ENCODE measurements at places on chromosomes 3 and 15.
A peak's percentile ranks its signal among the peaks of the same experiment; 100 is the strongest.

- no peak for DNase-seq
Observed at GRCh38 chr3:184986366-184986889, 166.4 kb downstream of the C3orf70 start.

- peak; percentile 57 for DNase-seq
Observed at GRCh38 chr15:48644467-48644826, 1.1 kb downstream of the FBN1 start.

- peak; percentile 70 for DNase-seq
Observed at GRCh38 chr3:65828706-65829105, 210.0 kb downstream of the MAGI1 start.

- no peak for DNase-seq
Observed at GRCh38 chr3:23706111-23706510, 99.6 kb upstream of the UBE2E1 start.

- no peak for DNase-seq
Observed at GRCh38 chr3:42591811-42592210, 1.2 kb downstream of the SS18L2 start.

DNA sequence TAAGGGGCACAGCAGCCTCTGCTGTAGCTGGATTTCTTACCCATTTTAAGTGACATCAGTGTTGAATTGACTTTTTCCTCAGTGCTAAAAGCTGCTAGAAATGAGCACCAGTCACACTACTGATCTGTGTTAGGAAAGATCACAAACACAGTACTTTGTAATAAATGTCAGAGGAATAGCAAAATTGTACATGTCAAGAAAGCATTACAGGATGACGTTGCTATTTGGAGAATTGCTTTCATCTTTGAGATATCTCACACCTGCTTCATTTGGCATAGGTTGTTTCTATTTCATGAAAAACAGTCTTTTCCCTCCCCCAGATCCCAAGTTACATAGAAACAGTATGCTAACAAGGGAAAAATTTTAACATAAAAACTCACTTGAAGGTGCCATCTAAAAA lies 77.8 kb downstream of the SLC25A26 start:
- no peak for DNase-seq

- no peak for DNase-seq
Observed at GRCh38 chr3:31242026-31242960, 290.4 kb upstream of the STT3B start.

GRCh38 chr3:82416830-82417229 lies 655.4 kb upstream of the GBE1 start:
- no peak for DNase-seq

- no peak for DNase-seq
Observed at GRCh38 chr15:80395616-80396015, 8.6 kb upstream of the ARNT2 start.

GRCh38 chr15:57611938-57612337 lies 20.2 kb downstream of the MYZAP start:
- peak; percentile 60 for DNase-seq

- DNase-seq, result no peak
Observed at GRCh38 chr3:171457607-171458061, 2.6 kb downstream of the TNIK start.

DNA sequence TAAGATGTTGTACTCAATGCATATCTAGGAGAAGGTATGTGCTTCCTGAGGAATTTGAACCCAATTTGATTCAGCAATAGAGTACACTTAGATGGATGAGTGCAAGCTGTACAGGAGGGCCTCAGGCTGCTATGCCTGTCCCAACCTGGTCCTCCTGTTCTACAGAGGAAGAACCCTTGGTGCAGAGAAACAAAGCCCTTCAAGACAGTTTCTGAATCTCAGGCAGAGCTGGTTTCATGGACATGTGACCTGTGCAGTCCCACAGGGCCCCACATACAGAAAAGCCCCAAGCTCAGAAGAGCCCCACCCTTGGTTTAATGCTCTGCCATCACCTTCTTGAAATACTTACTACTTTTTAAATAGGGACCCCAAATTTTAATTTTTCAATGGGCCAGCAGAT lies 15.3 kb downstream of the FOXP1 start:
- DNase-seq, result no peak

DNA sequence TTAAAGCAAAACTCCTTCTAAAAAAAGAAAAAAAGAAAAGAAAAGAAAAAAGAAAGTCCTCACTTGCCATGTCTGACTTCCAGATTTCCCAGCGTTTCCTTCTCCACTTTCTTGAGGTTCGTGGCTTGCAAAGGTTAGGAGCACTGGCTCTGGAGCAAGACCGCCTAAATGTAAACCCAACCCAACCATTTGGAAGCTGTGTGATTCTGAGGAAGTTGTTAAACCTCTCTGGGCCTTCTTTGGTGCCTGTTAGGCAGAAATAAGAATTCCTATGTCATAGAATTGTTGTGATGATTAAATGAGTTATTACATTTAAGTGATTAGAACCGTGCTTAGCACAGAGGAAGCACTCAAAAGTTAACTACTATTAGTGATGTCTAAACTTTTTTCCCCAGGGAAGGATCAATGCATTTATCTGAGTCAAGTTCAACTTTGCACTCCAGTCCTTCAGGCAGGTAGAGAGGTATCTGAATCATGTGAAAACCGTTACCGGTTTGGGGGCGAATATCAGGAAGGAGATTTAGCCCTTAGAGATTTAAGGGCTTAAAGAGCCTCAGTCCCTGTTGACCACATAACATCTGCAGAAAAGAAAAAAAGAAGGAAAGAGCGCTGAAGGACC lies 78.3 kb upstream of the HES1 start:
- no peak for DNase-seq

- DNase-seq, result no peak
Observed at GRCh38 chr3:45435961-45436360, 47.6 kb downstream of the LARS2 start.

GRCh38 chr3:6717026-6717943 lies 143.6 kb upstream of the GRM7 start:
- DNase-seq, result no peak

GRCh38 chr3:121834157-121834670 lies 646 bp downstream of the IQCB1 start:
- DNase-seq, result no peak

- no peak for DNase-seq
Observed at GRCh38 chr15:60656885-60657284, 177.9 kb upstream of the ICE2 start.

DNA sequence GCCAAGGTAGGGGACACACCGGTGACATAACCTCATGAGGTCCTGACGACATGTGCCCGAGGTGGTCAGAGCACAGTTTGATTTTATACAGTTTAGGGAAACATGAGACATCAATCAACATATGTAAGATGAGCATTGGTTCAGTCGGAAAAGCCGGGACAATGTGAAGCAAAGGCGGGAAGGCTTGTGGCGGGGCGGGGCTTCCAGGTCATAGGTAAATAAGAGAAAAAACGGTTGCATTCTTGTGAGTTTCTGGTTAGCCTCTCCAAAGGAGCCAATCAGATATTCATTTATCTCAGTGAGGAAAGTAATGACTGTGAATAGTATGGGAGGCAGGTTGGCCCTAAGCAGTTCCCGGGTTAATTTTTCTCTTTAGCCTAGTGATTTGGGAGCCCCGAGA lies 271.7 kb upstream of the ATP10A start:
- no peak for DNase-seq

- no peak for DNase-seq
Observed at GRCh38 chr3:188008582-188009213, 145.3 kb upstream of the LPP start.

DNA sequence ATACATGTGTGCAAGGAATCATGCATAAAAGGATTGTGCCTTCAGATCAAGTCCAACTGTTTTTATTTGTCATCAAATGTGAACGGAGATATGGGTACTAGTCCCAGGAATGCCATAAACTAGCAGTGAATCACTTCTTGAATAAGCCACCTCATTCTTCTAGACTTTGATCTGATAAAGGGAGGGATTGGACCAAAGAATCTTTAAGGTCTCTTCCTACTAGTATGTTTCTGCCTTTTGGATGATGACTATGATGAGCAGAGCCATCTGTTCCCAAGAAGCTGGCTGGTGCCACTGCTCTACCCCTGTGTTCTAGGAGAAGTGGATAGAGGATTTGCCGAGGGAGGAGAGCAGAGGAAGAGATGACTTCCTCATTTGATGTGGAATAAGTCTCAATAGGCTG lies 28.8 kb upstream of the UACA start:
- DNase-seq, result peak; percentile 47

DNA sequence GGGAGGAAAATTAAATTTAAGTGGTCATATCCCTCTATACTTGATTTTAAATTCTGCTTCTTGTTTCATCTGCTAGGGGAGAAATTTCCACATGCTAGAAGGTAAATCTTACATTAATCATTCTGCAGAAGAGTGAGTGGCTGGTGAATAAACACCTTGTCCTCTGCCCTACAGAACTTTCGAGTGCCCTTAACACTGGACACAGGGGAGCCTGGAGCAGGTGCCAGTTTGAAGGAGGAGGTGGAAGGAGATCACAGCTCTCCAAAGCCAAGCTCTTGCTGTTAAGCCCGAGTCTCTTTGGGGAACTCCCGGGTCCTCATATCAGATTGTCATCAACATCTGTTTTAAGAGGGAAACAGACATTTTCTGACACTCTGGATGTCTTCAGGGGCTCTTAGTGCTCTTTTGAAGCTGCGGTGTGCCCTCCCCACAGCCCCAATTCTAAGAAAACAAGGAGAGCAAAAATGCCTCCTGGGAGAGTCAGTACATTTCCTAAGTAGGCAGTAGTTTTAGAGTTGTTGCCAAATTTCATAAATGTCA lies 31.3 kb downstream of the LAMP3 start:
- DNase-seq, result no peak

GRCh38 chr15:83283813-83284558 lies 478 bp downstream of the BNC1 start:
- peak; percentile 51 for DNase-seq

GRCh38 chr15:84143753-84144314 lies 91.7 kb upstream of the GOLGA6L4 start:
- DNase-seq, result no peak

DNA sequence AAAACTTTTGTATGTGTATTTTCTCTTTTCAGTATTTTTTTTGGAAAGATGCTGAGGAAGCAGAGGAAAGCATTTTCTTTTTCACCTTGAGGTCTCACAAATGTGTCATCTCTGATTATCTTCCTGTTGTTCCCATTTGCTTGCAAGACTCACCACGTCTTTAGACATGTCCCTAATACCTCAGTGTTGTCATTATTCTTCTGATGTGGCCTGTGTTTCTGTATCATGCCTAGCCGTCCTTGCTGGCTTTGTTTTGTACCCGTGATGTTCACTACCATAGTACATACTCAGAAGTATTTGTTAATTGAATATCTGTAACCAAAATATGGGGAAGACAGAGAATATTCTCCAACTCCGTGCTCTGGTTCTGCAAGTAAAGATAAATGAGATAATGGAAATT lies 5.0 kb upstream of the P2RY14 start:
- no peak for DNase-seq

GRCh38 chr3:39468108-39468436 lies 592 bp downstream of the MOBP start:
- DNase-seq, result no peak

DNA sequence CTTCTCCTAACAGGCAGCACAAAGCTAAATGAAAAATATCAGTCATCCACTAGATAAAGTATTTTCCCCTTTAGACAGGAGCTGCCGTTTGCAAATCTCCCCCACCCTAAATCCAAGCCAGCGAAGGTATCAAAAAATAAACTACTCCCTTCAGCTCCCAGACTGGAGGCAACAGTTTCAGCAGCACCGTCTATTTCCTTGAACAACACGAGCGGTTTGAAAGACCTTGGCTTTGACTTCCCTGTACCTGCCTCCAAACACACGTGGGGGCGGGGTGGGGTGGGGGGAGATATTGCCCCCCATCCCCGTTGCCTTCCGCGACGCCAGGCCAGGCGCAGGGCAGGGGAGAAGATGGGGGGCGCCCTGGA lies 832 bp upstream of the CACNA1D start:
- no peak for DNase-seq

DNA sequence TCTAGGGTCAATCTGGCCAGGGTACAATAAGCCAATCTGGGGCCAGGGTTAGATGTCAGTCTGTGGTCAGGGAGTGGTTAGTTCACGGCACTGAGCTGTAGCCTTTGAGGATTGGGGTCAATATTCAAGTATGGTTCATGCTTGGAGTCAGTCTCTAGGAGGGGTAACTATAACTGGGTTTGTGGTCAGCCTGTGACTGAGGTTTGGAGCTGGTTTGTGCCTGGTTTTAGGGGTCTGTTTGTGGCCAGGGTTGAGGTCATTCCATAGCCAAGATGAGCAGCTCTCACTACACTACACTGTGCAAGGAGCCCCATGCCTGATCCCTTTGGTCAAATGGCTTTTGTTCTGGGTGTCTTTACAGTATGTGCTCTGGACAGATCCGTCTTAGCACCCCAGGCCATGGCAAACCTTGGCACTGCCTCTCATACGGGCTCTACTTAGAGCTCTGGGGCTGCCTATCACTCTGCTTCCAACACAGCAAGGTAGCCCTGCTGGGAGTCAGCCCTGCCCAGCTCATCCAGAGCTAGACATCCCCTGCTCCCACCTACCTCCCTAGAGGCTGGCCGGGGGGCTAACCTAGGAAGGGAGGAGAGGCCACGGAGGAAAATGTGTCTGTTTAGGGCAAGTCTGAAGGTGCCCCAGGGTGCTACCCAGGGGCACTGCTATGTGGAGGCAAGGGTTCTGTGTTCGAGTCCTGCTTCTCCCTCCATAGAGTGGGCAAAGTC lies 63.3 kb upstream of the CORO2B start:
- DNase-seq, result peak; percentile 63

DNA sequence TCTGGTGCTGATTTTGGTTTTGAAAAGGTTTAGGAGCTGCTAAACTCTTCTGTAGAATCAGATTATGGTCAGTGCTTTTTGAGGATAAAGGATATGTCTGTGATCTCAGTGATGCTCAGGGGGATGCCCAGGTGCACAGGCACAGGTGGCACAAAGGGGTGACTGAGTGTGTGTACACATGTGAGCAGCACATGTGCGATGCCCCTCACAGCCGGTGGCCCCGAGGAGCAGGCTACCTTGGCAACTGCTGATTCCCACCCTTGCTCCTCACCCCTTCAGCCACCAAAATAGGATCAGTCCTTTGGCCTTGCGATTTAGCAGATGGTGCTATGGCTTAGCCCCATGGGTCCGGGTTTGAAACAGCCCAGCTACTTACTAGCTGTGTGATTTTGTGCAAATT lies 51.1 kb downstream of the POMGNT2 start:
- no peak for DNase-seq
